ENCODE measurements at places on chromosomes 2 and 18.
A peak's percentile ranks its signal among the peaks of the same experiment; 100 is the strongest.

DNA sequence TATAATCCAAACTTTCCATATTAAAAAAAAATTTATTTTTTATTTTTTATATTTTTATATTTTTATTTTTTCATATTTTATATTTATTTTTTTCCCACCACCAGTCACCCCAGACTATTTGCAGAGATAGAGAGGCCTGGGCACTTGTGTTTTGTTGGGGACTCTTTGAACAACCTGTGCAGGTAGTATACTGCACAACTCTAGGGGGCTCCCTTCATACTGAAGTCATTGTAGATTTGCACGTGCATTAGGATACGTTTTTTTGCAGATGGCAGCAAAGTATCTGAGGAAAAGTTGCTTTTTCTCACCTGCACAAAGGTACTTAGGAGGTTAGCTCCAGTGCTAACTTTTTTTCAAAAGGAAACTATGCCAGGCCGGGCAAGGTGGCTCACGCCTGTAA is 73.9 kb upstream of the TANC1 start:
- no peak for DNase-seq

GRCh38 chr18:70126832-70127231 is 78.7 kb downstream of the RTTN start:
- no peak for DNase-seq

GRCh38 chr18:35442701-35443100 is 55.1 kb downstream of the INO80C start:
- DNase-seq: no peak

GRCh38 chr18:35803551-35803950 is 168.9 kb upstream of the RMP24 start:
- DNase-seq: no peak

GRCh38 chr2:212424082-212424481 is 114.5 kb downstream of the ERBB4 start:
- no peak for DNase-seq

DNA sequence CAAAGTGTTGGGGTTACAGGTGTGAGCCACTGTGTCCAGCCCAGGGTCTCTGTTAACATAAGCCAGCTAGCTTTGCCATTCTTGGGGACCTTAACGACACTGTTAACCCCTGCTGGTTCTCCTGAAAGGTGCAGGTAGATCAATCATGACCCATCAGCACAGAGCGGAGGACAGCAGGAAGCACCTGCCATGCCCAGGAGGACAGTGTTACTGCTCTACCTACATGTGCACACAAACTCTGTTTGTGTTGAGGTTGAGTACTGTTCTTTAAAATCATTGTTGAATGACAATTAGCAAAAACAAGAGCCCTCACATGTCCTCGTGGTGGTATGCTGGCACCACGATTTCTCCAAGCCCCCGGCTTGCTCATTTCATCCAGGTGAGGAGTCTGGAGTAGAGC is 120.9 kb downstream of the FAM210A start:
- DNase-seq: no peak

- DNase-seq: no peak
Measured at GRCh38 chr2:75406131-75406581, 154.6 kb downstream of the EVA1A start.

- no peak for DNase-seq
Measured at GRCh38 chr18:21146016-21146415, 34.4 kb upstream of the ROCK1 start.

DNA sequence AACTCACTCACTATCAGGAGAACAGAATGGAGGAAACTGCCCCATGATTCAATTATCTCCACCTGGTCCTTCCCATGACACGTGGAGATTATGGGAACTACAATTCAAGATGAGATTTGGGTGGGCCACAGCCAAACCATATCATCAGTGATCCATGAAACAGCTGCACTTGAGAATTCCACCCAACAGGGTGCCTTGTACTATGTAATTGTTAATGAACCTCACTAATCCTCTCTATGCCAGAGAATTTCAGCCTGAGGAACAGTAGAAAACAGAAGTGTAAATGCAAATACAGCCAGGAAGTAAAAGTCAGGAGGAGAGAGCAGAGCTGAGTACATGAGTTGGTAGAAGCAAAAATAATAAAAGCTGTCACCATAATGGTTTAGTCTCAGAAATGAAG is 261.4 kb downstream of the EPHA4 start:
- DNase-seq: peak; percentile 25

GRCh38 chr2:68889021-68889420 is 17.8 kb upstream of the BMP10 start:
- no peak for DNase-seq

DNA sequence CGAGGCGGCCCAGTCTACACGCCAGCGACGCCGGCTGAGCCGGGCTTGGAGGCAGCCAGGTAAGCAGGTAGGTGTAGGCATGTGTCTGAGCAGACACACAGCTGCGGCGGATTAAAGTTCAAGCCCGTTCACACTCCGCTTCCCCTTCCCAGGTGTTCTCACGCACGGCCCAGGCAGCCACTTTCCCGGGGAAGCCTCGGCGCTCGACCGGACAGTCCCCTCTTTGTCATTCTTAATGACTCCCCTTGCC is 367 bp downstream of the TGFA start:
- DNase-seq: peak; percentile 25

DNA sequence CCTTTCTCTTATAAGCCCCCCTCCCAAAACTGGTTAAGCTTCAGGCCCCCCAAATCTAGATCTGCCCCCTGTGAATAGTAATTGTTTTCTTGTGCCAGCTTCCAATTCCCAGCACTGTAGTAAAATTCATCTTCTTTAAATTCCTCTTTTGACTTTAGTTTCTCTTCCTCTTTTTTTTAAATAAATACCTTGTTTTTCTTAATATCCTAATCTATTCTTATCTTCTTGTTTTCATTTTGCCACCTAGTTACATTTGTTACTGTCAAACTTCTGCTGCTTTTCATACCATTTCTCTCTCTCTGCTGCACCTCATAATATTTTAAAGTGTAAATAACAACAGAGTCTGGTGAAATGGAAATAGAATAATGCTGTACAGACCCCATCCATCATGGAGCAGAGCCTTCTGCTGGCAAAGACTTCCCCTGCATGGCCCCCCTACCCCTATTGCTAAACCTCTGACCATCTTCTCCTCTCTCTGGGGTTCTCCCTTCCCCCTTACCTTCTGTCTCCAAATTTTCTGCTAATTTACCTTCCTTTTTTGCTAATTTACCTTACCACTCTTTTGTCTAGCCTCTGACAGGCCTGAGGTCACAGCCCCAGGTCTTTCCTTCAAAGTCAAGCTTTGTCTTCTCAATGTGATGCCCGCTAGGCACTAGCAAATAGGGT is 94.9 kb upstream of the PAPOLG start:
- no peak for DNase-seq

- no peak for DNase-seq
Measured at GRCh38 chr2:168311261-168311910, 64.0 kb upstream of the STK39 start.

- no peak for DNase-seq
Measured at GRCh38 chr2:6506361-6506794, 359.3 kb downstream of the CMPK2 start.

DNA sequence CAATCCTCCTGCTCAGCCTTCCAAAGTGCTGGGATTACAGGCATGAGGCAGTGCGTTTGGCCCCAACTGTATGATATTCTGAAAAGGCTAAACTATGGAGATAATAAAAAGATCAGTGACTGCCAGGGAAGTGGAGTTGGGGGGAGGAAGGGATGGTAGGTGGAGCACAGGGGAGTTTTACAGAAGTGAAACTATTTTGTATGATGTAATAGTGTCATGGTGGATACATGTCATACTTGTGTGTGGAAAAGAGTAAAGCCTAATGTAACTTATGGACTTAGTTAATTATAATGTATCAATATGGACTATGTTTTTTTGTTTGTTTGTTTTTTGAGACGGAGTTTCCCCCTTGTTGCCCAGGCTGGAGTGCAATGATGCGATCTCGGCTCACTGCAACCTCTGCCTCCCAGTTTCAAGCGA is 2.9 kb upstream of the GGCX start:
- DNase-seq: no peak

- DNase-seq: no peak
Measured at GRCh38 chr18:36496022-36496421, 198.5 kb downstream of the FHOD3 start.

GRCh38 chr2:100902817-100903405 is 83.0 kb downstream of the NPAS2 start:
- no peak for DNase-seq

GRCh38 chr2:96953611-96953978 is 32.8 kb downstream of the FAM178B start:
- DNase-seq: no peak

DNA sequence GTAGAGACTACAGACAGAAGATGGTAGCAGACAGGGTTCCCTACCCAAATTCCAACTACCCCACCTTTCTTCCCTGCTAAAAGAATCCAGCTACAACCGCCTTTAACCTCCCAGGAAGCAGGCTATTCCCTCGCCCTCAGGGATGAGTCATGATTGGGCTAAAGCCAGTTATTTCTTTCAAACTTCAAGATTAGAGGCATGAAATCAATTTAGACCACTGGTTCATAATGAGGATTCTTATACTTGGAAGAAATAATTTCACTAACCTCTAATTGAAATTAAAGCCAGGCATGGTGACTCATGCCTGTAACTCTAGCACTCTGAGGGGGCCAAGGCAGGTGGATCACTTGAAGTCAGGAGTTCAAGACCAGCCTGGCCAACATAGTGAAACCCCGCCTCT is 20.0 kb downstream of the TRIP12 start:
- no peak for DNase-seq

DNA sequence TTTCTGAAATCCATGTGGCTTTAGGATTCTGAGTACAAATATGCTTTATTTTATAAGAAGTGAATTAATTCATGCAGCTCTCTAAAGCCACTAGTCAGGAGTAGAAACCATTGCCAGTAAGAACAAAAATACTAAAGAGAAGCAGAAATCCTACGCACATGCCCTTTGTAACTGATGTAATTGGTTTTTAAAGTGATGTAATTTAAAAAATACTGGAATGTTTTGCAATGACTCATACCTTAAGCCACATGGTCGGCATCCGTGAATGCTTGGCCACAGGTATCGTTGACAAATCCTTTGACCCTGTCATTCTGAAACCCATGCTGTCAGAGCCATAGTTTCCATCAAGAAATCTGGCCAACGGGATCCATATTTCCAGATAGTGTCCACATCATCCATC is 213.3 kb downstream of the ACKR3 start:
- no peak for DNase-seq

GRCh38 chr2:120596191-120596811 is 139.4 kb upstream of the GLI2 start:
- no peak for DNase-seq

DNA sequence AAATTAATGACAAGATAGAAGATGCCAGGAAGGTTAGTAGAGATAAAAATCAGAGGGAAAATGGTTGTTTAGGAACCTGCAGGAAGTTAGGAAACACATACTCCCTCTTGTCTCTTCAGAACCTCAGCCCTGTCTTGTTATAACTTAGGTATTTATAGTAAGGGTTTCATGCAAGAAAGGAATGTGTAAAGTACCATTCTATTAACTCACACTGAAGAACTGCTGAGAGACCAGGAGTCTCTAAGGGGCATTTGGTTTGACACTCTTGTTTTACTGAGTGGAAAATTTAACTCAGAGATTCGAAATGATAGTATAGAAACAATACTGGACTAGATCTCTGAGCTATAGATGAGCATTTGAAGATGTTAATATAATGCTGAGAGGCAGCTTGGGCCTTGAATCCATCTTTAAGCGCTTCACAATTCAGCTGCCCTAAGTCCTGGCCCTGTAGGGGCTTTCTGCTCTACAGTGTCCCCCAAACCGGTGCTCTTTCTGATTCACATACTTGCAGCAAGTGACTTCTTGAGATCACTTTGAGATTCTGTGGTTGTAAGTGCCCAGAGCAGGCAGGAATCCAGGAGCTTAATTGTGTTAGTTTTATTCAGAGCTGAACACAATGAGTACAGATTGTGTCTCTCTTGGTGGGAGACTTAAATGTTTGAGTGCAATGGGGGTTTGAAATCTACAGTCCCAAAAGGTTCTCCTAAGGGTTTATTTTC is 235.0 kb upstream of the RGPD4 start:
- no peak for DNase-seq
